ENCODE measurements at places on chromosomes 2 and 18.
A peak's percentile ranks its signal among the peaks of the same experiment; 100 is the strongest.

DNA sequence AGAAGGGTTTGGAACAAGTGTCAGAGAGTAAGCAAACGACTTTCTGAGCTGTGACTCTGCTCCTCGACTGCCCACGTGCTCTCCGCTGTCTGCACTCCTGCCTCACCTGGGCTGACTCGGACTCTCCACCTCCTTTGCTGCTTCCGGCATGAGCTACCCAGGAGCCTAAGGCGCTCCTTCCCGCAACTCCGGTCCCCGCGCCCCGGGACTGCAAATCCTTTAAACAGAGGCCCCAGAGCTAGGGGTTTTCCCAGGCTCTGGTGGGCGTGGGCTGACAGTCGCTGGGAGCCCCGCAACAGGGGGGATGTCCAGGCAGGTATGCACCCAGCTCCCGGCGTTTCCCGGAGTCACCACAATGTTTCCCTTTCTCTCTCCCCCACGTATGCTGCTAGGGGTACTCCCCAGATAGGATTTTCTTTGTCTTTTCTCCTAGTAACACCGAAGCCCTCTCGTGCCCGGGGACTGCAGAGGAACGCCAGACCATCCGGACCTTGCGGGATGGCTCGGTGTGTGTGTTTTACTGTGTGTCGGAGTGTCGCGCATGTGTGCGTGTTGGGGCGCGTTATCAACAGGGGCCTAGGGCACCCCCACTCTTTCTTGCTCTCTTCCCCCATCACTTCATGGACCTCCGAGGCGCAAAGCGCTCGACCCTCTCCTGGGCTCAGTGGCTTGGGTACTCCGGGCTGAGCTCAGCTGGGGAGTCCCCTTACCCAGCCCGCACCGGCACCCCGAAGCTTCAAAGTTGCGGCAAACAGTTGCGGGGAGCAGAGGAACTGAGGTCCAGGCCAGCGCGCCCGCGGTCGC, 691 bp upstream of the THSD7B start:
- no peak for DNase-seq

- no peak for DNase-seq
Measured at GRCh38 chr2:204042401-204042800, 105.8 kb downstream of the ICOS start.

DNA sequence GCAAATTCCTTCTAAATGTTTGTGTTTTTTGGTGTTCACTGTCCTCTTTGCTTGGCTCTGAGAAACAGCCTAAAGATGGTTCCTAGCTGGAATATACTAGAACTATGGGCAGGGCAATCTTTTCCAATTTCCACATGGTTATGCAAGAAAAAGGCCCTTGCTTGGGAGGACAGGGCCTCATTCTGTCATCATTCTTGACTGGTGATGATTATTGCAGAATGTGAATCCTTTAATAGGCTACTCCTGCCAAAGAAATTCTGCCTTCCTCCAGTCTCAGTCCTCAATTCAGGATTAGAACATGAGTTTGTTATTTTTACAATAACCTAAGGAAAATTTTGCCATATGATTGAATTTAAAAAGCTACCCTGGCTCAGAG, 218.7 kb downstream of the HNMT start:
- peak; percentile 28 for DNase-seq

- DNase-seq = peak; percentile 91
Measured at GRCh38 chr2:237171396-237171795, 85.7 kb downstream of the COPS8 start.
